ENCODE measurements at places on chromosomes 7 and 10. TPM values are rescaled to one million over a fixed set of nuclear protein-coding genes. Genes with fewer than 3 reads are reported as not detected.

GRCh38 chr7:32059289-32060011, 10.8 kb downstream of the PDE1C start:
- DNase-seq: peak; percentile 21

DNA sequence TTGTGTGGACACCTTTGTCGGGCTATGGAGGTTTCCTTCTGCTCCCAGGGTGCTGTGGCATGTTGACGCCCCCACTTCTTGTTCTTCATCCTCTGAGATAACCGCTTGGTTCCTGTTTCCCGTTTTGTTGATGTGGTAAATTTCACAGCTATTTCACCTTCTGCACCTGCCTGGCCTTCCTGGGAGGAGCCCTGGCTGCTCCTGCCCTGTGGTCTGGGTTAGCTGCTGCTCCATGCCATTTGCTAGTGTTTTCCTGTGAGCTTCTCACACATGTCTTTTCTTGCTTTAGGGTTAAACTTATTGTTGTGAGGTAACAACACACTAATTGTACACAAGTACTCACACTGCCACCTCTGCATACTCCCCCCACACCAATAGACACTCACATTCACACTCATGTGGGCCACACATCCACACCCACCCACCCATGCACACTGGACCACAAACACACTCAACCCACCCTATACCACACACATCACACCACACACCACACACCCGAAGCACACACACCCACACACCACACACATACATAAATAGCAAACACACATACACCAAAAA, 46.5 kb upstream of the MSMB start:
- DNase-seq: no peak

The COBL gene
- total RNA-seq: not detected

- peak; percentile 25 for DNase-seq
Observed at GRCh38 chr10:30413996-30414576, 19.9 kb upstream of the MAP3K8 start.

DNA sequence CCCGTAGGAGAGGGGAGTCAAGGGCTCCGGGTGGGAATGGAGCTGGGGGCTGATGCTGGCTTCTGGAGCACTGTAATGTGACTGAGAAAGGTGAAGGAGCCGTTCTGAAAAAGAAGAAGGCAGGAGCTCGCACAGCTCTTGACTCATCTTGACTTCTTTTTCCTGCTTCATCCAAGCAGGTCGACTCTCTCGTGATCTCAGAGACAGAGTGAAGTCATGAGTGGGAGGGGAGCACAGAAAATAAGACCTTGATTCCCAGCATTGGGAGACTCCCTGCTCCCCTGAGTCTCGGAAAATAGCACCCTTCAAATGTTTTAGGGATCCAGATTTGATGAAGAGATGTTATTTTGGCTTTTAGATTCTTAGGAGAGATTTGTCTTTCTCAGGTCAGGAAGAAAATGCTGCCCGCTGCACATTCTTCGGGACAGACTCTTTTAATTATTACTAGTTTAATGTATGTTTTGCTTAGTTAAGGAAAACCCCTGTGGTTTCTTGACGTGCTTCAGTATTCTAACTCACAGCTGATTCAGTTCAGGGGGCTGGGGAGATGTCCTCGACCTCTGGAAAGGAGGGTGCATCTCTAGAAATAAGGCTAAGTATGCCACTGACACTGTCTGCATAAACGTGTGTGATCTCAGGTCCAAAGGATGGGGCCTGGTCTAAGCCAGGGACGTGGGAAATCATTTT, 34.1 kb downstream of the EGFR start:
- no peak for DNase-seq

DNA sequence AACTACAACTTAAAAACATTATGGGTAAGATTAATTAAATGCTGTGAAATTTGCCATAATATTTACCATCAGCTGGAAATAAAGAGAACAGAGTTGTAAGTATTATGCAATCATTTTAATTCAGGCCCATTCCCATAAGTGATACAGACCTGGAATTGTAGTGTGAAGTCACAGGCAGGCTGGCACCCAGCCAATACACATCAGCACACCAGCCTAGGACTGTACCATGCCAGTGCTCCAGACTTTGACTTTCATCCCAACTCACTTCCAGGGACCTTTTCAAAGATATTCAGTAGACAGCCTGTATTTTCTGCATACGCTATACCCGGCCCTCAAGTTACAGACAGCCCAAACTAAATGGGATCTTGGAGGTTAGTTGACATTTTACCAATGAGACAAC, 143.3 kb downstream of the TES start:
- DNase-seq: no peak

The CHST3 gene
- 26.6 TPM for total RNA-seq

The CALCR gene
- total RNA-seq: not detected

GRCh38 chr10:121326905-121327304, 271.3 kb downstream of the FGFR2 start:
- no peak for DNase-seq

The KLF14 gene
- total RNA-seq: not detected

The KEL gene
- total RNA-seq: not detected

The HYCC1 gene
- total RNA-seq: 23.3 TPM

DNA sequence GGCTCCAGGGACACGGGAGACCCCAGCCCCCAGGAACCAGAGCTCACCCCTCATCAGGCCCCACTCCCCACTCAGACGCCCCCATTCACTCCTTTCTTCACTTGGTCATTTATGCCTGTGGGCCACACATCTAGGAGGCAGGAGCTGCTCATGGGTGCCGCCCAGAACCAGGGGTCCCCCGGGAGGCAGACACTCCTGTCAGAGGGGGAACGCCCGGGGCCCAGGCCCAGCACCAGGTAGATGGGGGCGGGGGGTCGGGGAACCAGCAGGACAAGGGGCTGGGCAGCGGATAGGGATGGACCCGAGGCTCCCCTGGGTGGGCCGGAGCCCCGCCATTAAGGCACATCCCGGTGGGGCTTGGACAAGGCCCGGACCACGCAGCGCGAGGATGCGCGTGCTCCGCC, 11.8 kb downstream of the CALY start:
- peak; percentile 12 for DNase-seq

DNA sequence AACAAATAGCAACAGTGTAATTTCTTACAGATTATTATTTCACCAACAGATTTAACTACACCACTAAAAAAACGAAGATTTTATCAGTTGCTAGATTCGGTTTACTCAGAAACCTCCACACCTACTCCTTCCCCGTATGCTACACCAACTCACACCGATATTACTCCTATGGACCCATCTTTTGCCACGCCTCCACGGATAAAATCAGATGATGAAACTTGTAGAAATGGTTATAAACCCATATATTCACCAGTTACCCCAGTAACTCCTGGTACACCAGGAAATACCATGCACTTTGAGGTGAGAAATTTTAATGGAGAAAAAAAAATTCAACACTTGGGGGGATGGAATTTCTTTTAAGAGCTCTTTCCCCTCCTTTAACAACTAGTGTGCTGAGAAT, 92.5 kb downstream of the KMT2E start:
- no peak for DNase-seq

The PLEKHS1 gene
- total RNA-seq: not detected

DNA sequence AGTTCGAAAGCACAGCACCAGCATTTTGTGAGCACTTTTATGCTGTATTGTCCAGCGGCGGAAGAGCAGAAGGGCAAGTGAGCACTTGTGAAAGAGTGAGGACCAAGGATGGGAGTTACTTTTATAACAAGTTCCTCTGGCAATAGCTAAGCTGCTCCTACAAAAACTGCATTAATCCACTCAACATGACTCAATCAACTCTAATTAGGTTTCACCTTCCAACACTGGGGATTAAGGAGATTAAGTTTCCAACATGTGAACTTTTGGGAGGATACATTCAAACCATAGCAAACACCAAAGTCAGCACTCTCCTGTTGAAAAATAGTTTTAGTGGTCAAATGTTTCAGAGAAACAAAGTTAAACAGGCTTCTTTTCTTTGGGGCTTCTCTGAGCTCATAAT, 844.5 kb downstream of the REEP3 start:
- DNase-seq: no peak

The PRR15 gene
- not detected for total RNA-seq

GRCh38 chr7:119694506-119694905, 578.5 kb upstream of the KCND2 start:
- no peak for DNase-seq

The SEMA4G gene
- 15.3 TPM for total RNA-seq

DNA sequence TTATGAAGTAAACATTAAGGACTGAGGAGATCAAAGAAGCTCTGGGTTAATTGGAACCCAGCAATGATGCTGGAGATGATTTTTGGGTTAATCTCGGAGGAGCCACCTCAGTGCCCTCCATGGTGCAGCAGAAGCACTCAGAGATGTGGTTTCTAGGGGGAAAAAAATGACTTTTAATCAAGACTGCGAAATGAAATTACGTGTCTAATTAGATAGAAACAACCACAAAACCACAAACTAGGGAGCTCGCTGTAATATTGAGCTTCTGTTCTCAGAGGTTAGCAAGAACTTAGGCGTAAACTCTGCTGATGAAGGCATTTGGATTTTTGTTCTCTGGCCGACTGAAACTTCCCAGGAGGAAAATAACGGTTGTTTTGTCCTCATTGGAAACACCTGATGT, 319.0 kb downstream of the GRID1 start:
- no peak for DNase-seq

- no peak for DNase-seq
Observed at GRCh38 chr10:106897719-106898118, 266.8 kb downstream of the SORCS1 start.

DNA sequence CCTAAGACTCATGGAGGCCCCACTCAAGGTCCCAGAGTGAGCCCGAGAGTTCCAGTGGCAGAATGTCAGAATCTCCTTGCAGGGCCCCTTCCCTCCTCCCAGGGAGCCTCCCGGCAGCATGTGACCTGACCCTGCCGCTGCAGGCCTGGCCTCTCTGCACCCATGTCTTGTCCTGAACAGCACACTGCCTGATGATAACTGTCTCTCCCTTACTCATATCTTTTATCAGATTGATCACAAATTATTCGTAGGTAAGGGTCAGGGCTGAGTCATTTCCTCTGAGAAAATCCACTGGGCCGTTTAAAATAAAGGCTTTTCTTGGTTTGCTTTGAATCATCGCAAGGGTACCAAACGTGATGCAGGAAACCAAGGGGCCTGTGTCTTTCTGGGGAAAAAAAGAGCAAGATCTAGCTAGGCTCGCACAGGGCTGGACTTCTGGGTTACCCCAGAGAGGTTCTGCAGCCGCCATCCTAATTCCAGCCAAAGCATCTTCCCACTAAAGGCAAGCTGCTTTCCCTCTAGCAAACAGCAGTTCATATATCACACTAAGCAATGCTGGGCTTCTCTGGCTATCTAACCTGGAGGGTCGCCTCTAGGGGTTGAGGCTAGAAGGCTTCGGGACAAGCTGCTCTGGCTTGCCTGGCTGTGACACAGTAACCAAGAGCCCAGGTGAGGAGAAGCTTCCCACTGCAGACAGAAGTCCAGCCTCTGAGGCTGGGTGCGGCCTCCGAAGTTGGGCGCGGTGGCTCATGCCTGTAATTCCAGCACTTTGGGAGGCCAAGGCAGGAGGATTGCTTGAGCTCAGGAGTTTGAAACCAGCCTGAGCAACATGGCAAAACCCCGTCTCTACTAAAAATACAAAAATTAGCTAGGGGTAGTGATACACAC, 104.9 kb downstream of the SPDYE5 start:
- DNase-seq: no peak

The TMEM236 gene
- total RNA-seq: not detected

GRCh38 chr7:79979437-79979836, 155.2 kb upstream of the GNAI1 start:
- no peak for DNase-seq

GRCh38 chr7:157358041-157358752, 21.4 kb downstream of the DNAJB6 start:
- no peak for DNase-seq

DNA sequence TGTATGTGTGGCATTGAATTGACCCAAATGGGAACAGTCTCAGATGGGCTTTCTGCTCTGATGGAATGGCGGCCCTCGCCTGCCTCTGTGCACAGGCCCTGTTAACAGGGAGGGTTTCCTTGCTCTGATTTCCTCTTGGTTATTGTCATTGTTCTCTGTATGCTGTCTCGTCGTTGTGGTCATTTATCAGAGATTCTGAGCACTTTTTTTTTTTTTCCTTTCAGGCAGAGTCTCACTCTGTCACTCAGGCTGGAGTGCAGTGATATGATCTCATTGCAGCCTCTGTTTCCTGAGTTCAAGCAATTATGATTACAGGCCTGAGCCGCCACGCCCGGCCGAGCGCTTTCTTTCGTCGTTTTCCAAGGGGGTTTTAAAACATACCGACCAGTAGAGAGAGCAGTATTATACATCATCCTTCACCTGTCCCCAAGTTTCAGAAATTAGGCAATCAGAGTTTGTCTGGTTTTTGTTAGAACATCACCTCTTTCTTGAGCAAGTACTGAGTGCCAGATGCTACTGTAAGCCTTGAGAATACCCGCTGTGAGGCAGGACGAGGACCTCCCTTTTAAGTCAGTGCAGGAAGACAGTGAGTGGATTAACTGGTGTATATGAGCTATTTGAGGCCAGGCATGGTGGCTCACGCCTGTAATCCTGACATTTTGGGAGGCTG, 6.5 kb downstream of the CHST12 start:
- no peak for DNase-seq

DNA sequence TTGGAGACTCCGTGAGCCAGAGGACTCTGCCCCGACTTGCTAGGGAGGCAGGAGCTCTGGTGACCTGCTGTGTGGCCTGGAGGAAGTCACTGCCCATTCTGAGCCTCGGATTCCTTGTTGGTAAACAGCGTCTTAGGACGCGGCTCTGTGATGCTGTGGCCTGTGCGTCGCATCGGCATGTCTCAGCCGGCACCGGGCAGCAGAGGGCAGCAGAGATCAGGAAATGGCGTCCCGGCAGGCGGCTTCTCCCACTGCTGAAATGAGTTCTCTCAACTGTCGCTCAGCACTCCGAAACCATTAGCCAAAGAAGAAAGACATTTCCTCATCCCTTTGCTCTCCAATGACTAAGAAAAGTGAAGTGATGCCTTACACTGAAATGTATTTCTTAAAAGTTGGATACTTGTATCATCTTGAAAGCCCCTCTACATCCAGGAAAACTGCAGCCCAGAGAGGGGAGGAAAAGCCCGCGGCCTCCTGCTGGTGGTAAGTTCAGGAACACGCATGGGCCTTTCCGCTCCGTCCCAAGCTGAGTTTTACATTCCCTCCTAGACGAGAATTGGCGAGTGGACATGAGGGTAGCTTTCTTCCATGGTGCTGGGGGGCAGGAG, 91.7 kb downstream of the WDR11 start:
- peak; percentile 72 for DNase-seq

DNA sequence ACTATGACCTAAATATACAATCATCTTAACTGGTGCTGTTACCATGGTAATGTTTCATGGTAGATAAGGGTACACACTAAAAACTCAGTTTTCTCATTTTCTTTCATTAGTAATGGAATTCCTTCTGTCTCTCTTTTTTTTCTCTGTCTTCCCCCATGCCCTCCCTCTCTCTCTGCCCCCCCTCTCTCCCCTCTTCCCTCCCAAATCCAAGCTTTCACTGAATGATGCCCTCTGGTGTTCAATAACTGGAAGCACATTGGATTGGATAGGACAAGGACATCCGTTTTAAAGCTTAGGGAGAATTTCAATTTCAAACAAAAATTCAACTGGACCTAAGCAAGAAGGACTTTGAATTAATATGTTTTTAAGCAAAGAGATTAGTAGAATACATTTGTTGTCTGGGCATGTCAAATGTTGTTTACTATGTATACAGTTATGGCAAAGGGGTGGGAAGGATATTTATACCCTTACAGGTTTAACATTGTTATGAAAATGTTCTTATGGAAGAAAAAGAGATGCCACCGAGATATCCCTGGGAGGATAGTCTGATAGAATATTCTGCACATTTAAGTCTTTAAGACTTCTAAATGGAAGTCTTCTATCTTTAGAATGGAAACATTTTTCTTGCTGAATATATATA, 6.1 kb downstream of the CHRM2 start:
- no peak for DNase-seq

The ARHGAP12 gene
- 40.5 TPM for total RNA-seq
